ENCODE measurements at places on chromosomes 6 and 20.
A peak's percentile ranks its signal among the peaks of the same experiment; 100 is the strongest.

DNA sequence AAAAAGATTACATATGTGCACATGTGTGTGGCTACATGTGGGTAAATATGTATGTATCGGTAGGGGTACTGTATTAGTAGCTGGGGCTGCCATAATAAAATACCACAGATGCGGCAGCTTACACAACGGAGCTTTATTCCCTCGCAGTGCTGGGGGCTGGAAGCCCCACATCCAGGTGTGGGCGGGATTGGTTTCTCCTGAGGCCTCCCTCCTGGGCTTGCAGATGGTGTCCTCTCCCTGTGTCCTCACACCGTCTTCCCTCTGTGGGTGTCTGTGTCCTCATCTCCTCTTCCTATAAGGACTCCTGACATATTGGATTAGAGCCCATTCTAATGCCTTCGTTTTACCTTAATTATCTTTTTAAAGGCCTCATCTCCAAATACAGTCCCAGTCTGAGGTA lies 97.7 kb downstream of the LY86 start:
- DNase-seq = no peak

DNA sequence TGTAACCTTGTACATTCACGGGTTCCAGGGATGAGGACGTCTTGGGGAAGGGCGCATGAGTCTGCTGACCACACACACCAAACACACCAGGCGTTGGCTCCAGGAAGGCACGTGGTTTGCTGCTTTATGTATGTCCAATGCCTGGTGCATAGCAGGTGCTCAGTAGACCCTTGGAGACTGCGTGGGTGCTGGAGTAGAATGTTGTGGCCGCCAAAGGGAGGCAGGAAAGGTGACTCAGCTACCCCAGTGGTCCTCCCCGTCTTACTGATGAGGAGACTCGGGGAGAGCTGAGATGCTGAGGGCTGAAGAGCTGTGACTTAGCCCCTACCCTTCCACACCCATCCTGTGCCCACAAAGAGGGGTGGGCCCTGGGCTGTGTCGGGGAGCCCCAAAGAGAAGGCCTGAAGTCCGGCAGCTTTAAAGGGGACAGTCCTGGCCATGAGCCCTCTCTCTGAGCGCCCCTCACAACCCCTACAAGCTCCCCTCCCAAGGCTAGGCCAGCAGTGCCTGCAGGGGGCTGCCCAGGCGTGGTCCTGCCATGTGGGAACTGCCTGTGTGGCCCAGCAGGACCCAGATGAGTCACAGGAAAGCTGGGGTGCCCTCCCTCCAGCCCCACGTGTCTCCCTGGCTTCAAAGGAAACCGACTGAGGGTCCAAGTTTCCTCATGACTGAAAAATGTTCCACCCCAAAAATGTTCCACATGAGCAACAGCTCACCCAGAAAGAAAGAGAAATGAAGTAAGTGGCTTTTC lies 28.0 kb upstream of the PTGIS start:
- peak; percentile 86 for DNase-seq

DNA sequence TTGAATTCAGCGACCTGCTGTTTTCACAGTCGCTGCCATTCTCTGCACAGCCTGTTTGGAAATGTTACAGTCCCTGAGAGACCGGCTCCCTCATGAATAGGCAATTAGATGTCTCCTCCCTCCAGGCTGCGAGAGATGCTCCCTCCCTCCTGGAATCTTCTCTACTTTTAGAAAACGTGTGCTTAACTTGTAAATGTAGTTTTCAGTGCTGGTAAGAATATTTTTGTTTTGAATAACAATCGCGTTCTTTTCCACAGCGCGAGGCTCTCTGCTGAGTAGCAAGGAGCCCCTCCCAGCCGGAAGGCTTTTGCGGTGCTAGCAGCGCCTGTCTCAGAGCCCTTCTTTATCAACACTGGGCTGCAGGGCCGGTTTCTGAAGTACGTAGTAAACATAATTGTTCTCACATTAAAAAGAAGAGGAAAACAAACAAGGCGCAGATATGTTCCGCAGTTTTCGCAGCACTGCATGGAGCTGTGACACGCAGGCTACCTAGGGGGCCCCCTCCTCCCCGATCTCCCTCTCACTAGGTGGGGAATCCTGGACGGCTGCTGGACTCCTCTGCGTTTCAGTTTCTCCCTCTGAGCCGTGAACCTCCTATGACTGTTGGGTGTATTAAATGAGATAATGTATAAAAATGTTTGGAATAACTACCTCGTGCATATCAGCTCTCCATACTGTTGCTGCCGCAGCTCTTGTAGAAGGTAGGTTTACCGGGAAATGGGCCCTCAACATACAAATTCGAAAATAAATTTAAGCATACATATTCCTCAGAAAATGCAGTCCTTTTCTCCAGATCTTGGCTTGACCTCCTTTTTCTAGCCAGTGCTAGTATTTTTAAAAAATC lies 79.0 kb upstream of the SPACA1 start:
- DNase-seq = no peak

- no peak for DNase-seq
These were observed 31.8 kb downstream of the ABRACL start for GRCh38 chr6:139060332-139060731.

DNA sequence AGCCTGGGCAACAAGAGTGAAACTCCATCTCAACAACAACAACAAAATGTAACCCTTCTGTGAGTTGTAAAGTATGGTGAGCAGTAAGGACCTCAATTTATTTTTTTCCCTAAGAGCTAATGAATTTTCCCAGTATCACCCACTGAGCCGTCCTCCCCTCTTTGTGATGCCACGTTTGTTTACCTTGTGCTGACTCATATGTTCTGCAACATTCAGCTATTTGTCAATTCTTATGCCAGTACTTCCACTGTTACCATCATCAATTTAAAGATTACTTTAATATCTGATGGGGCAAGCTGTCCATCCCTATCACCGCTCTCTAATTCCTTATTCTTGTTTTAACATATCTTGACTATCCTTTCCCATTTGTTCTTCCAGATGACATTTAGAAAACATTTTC lies 37.5 kb downstream of the MAK start:
- DNase-seq = no peak

GRCh38 chr6:99416892-99417767 lies 8.0 kb downstream of the PNISR start:
- no peak for DNase-seq

DNA sequence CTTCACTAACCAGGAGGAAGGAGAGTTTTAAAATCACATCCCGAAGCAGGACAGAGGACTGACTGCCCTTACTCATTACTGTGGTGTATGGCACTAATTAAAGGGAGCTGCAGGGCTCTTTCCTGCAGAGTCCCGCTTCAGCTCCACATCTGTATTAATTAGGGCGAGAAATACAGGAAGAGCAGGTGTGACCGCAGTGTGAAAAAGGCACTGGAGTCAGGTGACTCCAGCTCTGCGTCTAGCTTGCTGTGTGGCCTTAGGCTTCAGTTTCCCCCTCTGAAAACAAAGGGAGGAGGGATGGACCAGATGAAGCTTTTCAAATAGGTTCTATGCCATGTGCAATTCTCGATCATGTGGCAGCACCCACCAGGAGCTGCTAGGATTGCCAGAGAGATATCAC lies 34.0 kb downstream of the KIAA1755 start:
- no peak for DNase-seq

Measured in stimulated activated CD4-positive, alpha-beta T cell treated with anti-CD3 and anti-CD28 coated beads, TNF-alpha, amount 100 ng/mL, for 48 hours (primary cell).